T47D (cell line): ENCODE measurements at places on chromosomes 6 and 20.
A peak's percentile ranks its signal among the peaks of the same experiment; 100 is the strongest.

DNA sequence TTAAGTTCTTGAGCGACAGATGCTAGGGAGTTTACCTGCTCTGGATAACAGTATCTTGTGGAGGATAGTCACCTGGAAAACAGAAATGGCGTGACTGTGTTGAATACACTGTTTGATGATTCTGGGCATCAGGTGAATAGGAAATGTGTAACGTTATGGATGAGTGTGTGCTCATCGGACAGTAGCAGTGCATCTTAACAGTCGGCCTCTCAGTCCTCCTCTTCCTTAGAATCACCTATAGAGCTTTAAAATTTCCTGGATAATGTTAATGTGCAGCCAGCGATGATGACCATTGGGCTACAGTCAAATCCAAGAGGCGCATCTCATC, 217.7 kb downstream of the OR2B2 start:
- no peak for DNase-seq

DNA sequence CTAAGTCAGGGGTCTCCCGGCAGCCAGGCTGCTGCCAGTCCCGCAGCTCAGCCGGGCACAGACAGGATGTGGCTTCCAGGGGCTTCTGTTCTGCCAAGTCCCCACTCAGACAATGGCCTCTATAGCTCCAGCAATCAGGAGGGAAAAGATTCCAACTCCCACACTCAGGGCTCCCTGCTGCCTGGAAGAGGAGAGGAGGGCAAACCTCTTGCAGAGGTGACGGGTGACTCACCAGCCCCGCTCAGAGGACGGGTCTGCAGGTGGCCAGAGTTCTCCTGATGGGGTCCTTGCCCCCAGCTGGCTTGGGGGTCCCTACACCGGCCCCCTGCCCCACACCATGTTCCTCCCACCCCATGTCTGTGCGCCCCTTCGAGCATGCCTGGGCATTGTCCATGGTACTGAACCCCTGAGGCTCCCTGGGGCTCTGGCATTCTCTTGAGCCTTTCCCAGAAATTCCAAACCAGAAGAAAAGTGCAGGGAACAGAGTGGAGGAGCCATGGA, 32.6 kb downstream of the NTSR1 start:
- DNase-seq: no peak

GRCh38 chr20:25070821-25071473, 11.0 kb downstream of the VSX1 start:
- no peak for DNase-seq

DNA sequence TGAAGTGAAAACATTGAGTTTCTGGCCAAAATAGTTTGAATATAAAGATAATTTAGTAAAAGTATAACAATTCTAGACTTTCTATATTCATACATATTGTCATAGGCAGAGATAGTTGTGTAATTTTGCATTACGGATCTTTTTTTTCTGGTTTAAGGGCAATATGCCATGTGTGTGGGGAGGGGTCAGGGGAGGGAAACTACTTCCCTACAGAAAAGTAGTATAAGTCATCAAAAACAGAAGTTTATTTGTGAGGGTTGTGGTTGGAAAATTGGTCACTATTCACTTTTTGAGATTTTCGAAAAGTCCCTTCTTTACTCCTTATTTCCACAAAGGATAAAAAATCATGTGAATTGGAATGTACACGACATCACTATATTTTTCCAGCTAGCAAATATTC, 288.2 kb upstream of the PREP start:
- DNase-seq: no peak

DNA sequence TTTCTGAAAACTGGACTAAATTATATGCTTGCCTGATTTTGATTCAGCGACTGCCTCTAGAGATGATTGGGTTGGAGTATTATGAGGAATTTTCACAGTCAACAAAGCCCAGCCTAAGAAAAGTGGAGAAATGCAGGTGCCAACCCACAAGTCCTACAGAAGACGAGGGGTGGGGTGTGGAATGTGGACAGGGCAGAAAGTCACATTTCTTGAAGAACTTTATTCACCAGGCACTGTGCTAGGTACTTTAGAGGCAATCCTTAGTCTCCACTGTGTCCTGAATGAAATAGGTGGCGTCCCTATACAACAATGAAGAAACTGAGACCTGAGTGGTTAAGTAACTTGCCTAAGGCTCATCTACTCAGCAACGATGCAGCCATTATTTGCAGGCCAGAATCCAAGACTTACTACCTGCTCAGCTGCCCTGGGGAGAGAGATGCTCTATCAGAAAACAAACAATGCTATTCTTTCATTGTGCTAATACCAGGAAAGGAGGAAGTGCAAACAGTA, 106.3 kb downstream of the RNF144B start:
- DNase-seq: peak; percentile 99

GRCh38 chr20:24370249-24370648, 99.2 kb upstream of the SYNDIG1 start:
- DNase-seq: no peak

GRCh38 chr6:145878591-145879295, 64.1 kb upstream of the FBXO30 start:
- no peak for DNase-seq

DNA sequence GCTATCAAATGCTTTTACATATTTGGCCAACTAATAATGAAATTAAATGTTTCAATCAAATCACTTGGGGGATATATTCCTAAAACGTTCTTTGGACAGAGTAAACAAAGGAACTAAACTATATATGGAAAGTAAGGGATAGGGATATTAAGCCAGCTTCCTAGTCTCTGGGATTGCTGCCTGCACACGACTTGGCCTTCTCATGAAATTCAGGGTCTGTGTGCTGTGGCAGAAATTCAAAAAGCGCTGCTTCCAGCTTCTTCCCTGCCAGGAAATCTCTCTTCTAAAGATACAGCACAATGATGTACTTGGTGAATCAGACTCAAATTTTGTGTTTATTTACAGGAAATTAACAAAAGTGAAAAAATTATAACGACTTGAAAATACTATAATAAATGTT, 206.3 kb upstream of the RAB32 start:
- no peak for DNase-seq

- DNase-seq: no peak
Observed at GRCh38 chr20:57663241-57663640, 43.0 kb upstream of the ZBP1 start.

DNA sequence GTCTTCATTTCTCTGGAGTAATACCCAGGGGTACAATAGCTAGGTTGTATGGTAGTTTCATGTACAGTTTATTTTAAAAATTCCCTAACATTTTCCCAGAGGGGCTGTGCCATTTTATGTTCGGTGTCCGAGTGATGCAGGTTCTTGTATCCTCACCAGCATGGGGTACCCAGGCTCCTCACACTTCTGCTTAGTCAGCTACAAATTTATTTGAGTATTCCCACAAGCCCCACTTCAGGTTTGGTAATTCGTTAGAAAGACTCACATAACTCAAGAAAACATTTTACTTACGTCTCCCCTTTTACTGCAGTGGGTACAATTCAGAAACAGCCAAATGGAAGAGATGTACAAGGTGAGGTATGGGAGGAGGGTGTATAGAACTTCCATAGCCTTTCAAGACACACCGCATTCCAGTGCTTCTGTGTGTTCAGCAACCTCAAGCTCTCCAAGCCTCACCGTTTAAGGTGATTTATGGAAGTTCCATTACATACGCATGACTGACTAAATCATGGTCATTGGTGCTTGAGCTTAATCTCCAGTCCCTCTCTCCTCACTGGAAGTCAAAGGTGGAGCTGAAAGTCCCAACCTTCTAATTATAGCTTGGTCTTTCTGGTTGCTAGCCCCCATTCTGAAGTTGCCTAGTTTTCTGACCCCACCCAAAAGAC, 18.1 kb downstream of the RIPK1 start:
- DNase-seq: peak; percentile 30

GRCh38 chr6:89853068-89853467, 23.4 kb downstream of the CASP8AP2 start:
- no peak for DNase-seq

DNA sequence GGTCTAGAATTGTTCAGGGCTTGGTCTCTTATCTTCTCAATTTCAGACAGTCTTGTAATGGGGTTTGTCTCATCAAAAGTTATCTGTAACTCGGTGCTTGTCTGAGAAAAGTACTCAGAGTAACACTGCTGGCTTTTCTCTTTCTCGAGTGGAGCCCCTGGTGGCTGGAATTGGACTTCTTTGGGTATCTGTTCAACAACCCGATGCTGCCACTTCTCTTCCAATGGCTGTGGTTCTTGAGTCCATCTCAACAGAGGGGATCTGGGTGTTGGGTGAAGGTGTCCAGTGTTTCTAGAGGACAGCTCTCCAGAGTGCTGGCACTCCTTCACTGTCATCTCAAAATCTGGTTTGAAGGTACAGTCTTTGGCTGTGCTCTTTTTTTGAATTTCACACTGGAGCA, 24.6 kb downstream of the DST start:
- DNase-seq: no peak

- DNase-seq: no peak
Observed at GRCh38 chr6:101403216-101403945, 9.9 kb downstream of the GRIK2 start.

GRCh38 chr20:78338-78737, 9.1 kb upstream of the DEFB125 start:
- no peak for DNase-seq

DNA sequence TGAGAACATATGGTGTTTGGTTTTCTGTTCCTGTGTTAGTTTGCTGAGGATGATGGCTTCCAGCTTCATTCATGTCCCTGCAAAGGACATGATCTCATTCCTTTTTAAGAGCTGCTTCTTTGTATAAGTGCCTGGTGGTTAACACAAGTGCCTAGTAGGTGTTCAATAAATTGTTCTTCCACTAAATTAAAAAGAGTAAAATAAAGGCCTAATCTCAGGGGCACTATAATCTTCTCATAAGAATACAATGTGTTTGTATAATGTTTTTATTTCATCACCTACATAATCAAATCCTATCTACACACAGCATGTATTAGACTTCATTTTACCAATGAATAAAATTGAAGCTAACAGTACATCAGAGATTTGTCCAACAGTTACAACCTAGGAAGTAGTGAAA, 252.7 kb downstream of the KHDC1L start:
- no peak for DNase-seq

DNA sequence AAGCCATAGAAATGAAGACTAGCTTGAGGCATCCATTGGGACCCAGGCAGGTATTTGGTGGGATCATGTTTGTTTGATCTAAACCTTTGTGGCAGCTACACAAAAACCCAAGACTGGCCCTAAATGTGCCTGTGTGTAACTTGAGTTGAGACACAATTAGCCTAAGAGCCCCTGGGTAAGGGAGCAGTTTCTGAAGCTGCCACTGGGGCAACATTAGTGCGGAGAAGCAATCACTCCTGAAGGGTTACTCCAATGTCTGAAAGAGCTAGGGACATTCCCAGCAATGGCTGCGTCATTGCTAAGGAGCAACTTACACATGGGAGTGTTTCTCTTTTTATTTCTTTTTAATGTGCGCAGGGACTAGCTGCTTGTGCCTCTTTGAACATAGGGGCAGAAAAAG, 67.9 kb upstream of the EEF1E1 start:
- DNase-seq: no peak

GRCh38 chr6:73339340-73339739, 14.7 kb downstream of the DPPA5 start:
- DNase-seq: no peak

DNA sequence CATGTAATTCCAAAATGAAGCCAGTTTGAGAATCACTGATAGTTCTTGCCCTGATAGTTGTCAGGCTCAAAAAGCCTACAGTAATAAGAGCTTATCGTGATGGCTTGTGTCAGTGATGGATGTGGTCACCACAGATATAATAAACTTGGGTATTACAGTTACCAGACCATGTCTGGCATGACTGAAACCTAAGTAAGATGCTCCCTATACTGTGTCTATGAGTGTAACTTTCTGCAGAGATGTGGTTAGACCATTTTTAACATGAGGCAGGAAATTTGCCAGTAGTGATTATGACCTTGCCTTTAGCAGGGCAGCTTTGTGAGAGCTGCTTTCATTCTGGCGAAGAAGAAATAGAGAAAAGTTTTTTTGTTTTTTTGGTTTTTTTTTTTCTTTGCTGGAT, 90.2 kb downstream of the ANKS1A start:
- DNase-seq: no peak

DNA sequence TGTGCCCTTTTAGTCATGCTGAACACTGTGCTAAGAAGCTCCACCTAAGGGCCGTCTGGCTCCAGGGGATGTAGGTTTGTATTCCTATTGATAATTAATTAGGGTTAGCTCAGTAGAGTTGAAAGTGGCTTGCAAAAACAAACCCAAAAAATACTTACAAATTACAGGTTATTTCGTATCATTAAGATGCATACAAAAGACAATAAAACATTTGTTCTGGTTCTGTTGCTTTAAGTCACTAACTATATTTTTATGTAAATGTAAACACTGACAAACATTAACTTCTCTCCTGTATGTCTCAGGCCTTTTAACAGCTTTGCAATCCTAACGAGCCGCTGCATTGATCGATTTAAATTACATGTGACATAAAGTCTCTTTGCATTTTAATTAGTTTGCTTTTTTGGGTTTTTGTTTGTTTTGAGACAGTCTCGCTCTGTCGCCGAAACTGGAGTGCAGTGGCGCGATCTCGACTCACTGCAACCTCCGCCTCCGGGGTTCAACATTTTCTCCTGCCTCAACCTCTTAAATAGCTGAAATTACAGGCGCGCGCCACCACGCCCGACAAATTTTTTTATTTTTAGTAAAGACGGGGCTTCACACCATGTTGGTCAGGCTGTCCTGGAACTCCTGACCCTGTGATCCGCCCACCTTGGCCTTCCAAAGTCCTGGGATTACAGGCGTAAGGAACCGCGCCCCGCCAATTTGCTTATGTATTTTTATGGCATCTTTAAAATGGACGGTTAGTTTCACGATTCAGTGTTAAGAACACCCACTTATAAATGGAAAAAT, 110.9 kb downstream of the HFE start:
- DNase-seq: no peak

DNA sequence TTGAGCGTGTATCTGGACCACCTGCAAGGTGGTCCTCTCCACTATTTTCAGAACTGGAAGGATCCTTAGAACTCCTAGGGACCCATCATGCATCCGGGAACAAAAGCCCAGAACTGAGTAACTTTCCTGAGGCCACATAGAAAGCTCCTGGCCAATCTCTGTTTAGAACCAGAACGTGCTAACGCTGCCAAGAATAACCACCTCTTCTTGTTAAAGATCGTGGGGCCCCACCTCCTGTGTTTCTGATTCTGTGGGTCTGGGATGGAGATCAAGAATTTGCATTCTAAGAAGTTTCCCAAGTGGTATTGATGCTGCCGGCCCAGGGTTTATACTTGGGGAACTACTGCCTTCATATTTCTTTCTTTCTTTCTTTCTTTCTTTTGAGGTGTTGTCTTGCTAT, 13.3 kb downstream of the CD40 start:
- DNase-seq: no peak

GRCh38 chr20:35561671-35562070, 19.8 kb downstream of the ERGIC3 start:
- DNase-seq: peak; percentile 71

GRCh38 chr6:21438237-21438985, 155.1 kb upstream of the SOX4 start:
- DNase-seq: no peak

GRCh38 chr6:28001751-28002150, 44.7 kb downstream of the OR2B6 start:
- DNase-seq: no peak

GRCh38 chr6:129096651-129097290, 213.8 kb downstream of the LAMA2 start:
- DNase-seq: no peak

- no peak for DNase-seq
Observed at GRCh38 chr20:51620432-51620831, 77.9 kb upstream of the NFATC2 start.

- no peak for DNase-seq
Observed at GRCh38 chr20:20396794-20397193, 28.9 kb downstream of the INSM1 start.
